ENCODE measurements at places on chromosomes 1 and 21. TPM values are rescaled to one million over a fixed set of nuclear protein-coding genes. Genes with fewer than 3 reads are reported as not detected.

The TNN gene
- not detected for total RNA-seq

The KIRREL1 gene
- total RNA-seq = 7.3 TPM

The BCAR3 gene
- 23.5 TPM for total RNA-seq

The AMY1A gene
- total RNA-seq = not detected

The TFF3 gene
- 2.9 TPM for total RNA-seq

The C1QA gene
- 70.1 TPM for total RNA-seq

The NMNAT2 gene
- 3.4 TPM for total RNA-seq

The MTHFR gene
- total RNA-seq = 40.1 TPM

The TMIGD3 gene
- 0.85 TPM for total RNA-seq

The TFF1 gene
- not detected for total RNA-seq

The CHI3L1 gene
- total RNA-seq = not detected

The KRTAP11-1 gene
- total RNA-seq = not detected

The ATP6V1G3 gene
- total RNA-seq = not detected

The RNF186 gene
- total RNA-seq = not detected

The GBP6 gene
- 0.08 TPM for total RNA-seq

The SLAMF1 gene
- not detected for total RNA-seq

The CDK18 gene
- 179 TPM for total RNA-seq

The CGN gene
- total RNA-seq = 0.52 TPM

The MXRA8 gene
- total RNA-seq = 20.2 TPM

The ATP1A2 gene
- total RNA-seq = 401 TPM

The LCE1A gene
- not detected for total RNA-seq

The KHDRBS1 gene
- 58.2 TPM for total RNA-seq

The FLG2 gene
- total RNA-seq = not detected

The LIN28A gene
- total RNA-seq = not detected

The CD1C gene
- total RNA-seq = 0.41 TPM

The VWA1 gene
- 13.7 TPM for total RNA-seq

The PLA2G2D gene
- total RNA-seq = not detected

The CSTB gene
- 40.6 TPM for total RNA-seq

The EPHA10 gene
- total RNA-seq = 0.14 TPM

The PFDN2 gene
- 62.5 TPM for total RNA-seq

The SLC35E2B gene
- 20.2 TPM for total RNA-seq

The P3H1 gene
- total RNA-seq = 8.6 TPM
